Type B pancreatic cell (in vitro differentiated cells): ENCODE measurements at places on chromosomes 16 and 17. TPM values are rescaled to one million over a fixed set of nuclear protein-coding genes. Genes with fewer than 3 reads are reported as not detected.

DNA sequence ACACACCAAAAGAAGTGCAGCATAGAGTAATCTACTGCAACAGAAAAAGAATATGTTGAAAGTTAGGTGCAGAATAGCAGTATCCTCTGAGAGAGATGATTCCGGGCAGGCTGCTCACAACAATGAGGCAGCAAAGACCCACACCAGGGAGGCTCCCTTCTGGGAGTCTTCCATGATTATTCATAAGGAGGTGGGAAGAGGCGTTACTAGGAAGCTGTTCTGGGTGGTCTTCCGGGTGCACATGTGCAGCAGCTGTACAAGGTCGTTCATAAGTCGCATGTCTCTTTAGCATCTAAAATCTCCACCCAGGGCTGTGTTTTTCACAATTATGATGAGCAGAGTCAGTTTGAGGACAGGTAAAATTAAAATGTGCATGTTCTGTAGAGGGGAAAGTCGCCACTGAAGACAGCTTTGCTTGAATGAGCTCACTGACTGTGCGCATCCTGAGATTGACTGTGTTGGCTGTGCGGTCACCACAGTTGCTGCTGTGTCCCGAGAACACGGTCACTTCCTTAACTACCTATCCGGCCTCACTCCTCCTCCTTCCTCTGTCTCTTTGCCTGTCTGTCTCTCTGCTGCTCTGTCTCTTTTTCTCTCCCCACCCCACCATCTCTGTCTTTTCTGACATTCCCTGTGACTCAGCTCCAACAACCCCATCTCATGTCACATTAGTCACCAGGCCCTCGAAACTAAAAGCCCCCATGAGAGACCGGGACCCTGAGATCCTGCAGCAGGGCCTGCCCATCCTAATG is 125.5 kb upstream of the HSBP1 start:
- no peak overlapping the region for H3K27ac ChIP-seq
- no peak for DNase-seq
- no peaks in the 10 kb centered on the region for H3K36me3 ChIP-seq
- peaks cover 27% of the 10 kb centered on the region for H3K27me3 ChIP-seq
- H3K4me1 ChIP-seq = peaks cover 17% of the 10 kb centered on the region

- peaks cover 5% of the 10 kb centered on the region for H3K4me1 ChIP-seq
- H3K36me3 ChIP-seq = no peaks in the 10 kb centered on the region
- no peak overlapping the region for H3K4me3 ChIP-seq
- no peak overlapping the region for H3K27ac ChIP-seq
Measured at GRCh38 chr16:30186782-30187555, 3.6 kb downstream of the CORO1A start.

DNA sequence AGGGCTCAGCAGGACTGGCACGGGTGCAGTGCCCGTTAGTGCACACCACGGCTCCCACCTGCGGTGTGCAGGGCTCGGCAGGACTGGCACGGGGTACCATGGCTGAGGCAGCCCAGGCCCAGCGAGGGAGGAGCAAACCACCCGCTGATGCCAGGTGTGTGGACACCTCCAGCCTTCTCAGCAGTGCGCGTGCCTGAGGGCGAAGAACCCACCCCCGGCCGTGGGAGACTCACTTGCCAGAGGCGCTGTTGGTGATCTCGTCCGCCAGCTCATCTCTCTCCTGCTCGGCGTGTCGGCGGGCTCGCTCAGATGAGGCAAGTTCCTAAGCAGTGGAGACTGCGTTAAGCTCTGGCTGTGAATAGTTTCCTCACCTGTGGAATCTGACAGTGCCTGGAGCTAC is 45.4 kb downstream of the NDEL1 start:
- H3K4me3 ChIP-seq = no peak overlapping the region
- peak overlapping the region; percentile 70 for H3K27ac ChIP-seq
- no peaks in the 10 kb centered on the region for H3K27me3 ChIP-seq
- no peak for DNase-seq

The RPL23 gene
- 1,908 and 1,925 TPM in 2 replicates for total RNA-seq

The CA4 gene
- total RNA-seq = 11.4 and 21.1 TPM in 2 replicates

The BAHCC1 gene
- total RNA-seq = 23.0 and 74.3 TPM in 2 replicates

DNA sequence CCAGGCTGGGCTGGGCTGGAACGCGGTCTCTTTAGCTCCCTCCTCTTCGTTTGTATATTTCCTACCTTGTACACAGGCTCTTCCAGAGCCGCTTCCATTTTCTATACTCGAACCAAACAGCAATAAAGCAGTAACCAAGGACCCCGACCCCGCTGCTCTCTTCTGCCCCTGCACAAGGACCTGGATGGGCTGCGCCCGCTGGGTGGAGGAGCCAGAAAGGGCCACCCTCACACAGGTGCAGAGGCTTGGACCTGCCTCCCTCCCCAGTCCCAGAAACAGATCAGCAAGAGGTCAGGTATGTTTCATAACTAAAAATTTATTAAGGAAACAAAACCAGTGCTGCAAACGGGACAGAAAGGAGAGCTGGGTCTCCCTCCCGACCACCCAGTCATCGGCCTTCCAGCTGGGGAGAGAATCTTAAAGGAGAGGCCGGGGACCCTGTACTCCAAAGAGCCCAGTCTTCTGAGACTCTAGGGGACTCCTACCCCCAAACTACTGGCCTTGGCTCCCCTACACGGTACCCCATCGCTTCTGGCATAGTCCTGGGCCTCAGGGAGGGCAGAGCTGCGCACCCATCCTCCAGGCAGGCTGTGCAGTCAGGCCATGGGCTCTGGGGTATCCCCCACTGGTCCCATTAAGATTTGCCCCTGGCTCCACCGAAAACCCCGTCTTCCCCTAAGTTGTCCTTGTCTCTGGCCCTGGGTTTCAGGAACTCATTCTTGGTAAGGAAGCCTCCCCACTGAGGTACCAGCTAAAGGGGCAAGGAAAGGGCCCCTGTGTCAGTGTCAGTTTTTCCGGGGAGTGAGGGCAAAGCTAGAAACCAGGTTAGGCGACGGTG is 4.9 kb downstream of the HIC1 start:
- H3K27me3 ChIP-seq = peaks cover 17% of the 10 kb centered on the region
- peak overlapping the region; percentile 34 for H3K27ac ChIP-seq
- peaks cover 26% of the 10 kb centered on the region for H3K4me1 ChIP-seq
- no peak for DNase-seq
- peak overlapping the region; percentile 78 for H3K4me3 ChIP-seq

The CARD14 gene
- total RNA-seq = 1.9 and 6.7 TPM in 2 replicates

- H3K36me3 ChIP-seq = no peaks in the 10 kb centered on the region
- H3K27ac ChIP-seq = no peak overlapping the region
- DNase-seq = no peak
- H3K27me3 ChIP-seq = peaks cover 7% of the 10 kb centered on the region
- no peaks in the 10 kb centered on the region for H3K4me1 ChIP-seq
- no peak overlapping the region for H3K4me3 ChIP-seq
Measured at GRCh38 chr16:24873028-24873427, 27.3 kb downstream of the SLC5A11 start.

The ARL5C gene
- total RNA-seq = not detected in 2 replicates

GRCh38 chr16:58128711-58129096 is 477 bp downstream of the CFAP20 start:
- H3K27me3 ChIP-seq = peaks cover 5% of the 10 kb centered on the region
- peaks cover 41% of the 10 kb centered on the region for H3K4me1 ChIP-seq
- peaks cover 5% of the 10 kb centered on the region for H3K36me3 ChIP-seq

The PRR35 gene
- 0.12 TPM in 2 replicates for total RNA-seq

The RAB40B gene
- 16.7 and 18.9 TPM in 2 replicates for total RNA-seq

- H3K4me3 ChIP-seq = peak overlapping the region; percentile 56
- DNase-seq = no peak
- H3K36me3 ChIP-seq = peaks cover 6% of the 10 kb centered on the region
- peak overlapping the region; percentile 92 for H3K27ac ChIP-seq
- H3K4me1 ChIP-seq = peaks cover 15% of the 10 kb centered on the region
Measured at GRCh38 chr16:80105160-80105559, 435.6 kb upstream of the DYNLRB2 start.

DNA sequence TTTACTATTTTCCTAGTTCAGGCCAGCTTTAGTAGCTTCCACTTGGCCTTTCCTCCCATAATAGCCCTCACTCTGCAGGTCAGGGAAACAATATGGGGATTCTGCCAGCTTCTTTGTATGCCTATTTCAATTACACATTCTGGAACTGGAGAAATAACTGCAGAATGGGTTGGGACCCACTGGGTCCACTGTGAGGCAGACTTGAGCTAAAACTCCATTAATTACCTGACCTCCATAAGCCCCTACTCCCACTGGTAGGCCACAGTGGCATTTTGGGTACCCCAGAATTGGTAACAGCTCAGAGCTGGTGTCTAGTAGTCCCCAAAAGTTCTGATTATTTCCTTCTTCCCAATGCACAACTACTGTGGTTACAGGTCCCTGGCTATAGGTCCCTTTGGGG is 16.7 kb upstream of the TENT4B start:
- no peak for DNase-seq
- H3K27me3 ChIP-seq = no peaks in the 10 kb centered on the region
- no peaks in the 10 kb centered on the region for H3K36me3 ChIP-seq
- H3K4me3 ChIP-seq = no peak overlapping the region

DNA sequence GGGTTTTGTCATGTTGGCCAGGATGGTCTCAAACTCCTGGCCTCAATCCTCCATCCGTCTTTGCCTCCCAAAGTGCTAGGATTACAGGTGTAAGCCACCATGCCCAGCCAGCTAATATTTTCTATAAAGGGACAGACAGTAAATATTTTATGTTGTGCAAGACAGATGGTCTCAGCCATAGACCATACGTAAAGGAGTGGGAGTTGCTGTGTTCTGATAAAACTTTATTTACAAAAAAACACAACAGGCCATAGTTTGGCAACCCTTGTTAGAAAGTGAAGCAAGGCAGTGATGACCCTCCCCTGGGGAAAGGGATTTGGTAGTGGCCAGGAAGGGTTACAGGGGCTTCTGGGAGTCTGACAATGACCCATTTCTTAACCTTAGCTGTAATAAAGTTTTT is 119.7 kb downstream of the GSG1L start:
- H3K4me3 ChIP-seq = no peak overlapping the region
- DNase-seq = no peak
- H3K36me3 ChIP-seq = no peaks in the 10 kb centered on the region
- H3K27ac ChIP-seq = no peak overlapping the region
